K562 (cell line): ENCODE measurements at places on chromosomes 1 and 21.

DNA sequence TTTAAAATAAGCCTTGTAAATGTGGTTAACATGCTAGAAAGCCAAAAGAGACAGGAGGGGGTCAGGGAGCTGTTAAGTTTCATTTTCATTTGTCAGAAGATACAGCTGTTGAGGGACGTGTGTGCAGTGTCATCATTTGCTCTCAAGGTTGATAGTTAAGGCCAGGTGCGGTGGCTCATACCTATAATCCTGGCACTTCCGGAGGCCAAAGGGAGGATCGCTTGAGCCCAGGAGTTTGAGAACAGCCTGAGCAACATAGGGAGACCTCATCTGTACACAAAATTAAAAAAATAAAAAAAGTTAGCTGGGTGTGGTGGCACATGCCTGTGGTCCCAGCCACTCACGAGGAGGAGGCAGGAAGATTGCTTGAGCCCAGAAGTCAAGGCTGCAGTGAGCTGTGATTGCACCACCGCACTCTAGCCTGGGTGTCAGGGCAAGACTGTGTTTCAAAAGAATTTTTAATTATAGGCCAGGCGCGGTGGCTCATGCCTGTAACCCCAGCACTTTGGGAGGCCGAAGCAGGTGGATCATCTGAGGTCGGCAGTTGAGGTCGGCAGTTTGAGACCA lies 22.7 kb downstream of the ZBTB8OS start:
- H3K36me3 ChIP-seq: peaks cover 45% of the 10 kb centered on the region; the same call in 2 of the 3 replicates
- no peak overlapping the region for H3K4me3 ChIP-seq
- no peak overlapping the region for H3K27ac ChIP-seq
- H3K4me1 ChIP-seq: no peaks in the 10 kb centered on the region

DNA sequence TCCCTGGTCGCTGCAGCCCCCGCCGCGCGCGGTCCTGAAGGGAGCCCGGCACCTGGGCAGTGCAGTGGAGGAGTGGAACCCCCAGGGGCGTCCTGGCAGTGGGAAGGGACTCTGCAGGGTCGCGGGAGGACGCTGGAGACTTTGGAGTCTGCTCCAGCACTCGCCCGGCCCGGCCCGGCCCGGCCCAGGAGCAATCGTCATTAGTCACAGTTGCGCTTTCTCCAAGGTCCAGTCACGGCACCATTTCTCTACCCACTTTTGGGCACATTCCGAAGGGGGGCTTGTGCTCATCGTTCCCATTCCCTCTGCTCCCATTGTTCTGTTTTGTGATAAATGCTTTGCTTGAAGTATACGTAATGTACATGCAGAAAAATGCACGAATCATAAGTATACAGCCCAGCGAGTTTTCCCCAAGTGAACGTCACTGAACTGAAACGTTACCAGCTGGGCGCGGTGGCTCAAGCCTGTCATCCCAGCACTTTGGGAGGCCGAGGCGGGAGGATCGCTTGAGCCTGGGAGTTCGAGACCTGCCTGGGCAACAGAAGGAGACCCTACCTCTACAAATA lies 999 bp downstream of the THAP3 start:
- peaks cover 12% of the 10 kb centered on the region; the same call in 2 of the 3 replicates for H3K4me1 ChIP-seq
- H3K4me3 ChIP-seq: peak overlapping the region; percentile 91
- H3K27me3 ChIP-seq: no peaks in the 10 kb centered on the region
- DNase-seq: no peak
- peak overlapping the region; percentile 74; the same call in 2 of the 3 replicates for H3K27ac ChIP-seq

DNA sequence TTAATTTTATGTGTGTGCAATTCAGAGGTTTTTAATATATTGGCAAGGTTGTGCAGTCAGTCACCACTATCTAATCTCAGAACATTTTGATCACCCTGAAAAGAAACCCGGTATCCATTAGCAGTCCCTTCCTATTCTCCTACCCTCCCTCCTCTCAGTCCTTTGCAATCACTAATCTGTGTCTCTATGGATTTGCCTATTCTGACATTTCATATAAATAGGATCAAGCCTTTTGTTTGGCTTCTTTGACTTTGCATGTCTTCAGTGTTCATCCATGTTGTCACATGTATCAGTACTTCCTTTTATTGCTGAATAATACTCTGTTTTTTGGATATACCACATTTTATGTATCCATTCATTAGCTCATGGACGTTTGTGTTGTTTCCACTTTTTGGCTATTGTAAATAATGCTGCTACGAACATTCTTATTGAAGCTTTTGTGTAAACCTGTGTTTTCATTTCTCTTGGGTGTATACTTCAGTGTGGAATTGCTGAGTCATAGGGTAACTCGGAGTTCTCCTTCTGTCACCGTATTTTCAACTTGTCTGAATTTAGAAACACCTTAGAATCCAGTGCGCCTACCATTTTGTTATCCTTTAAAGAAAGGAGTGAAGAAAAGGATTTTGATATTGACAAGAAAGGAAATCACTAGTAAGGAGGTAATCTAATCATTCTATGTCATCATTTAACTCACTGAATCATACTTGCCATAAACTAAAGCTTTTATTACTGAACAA lies 3.4 kb downstream of the CEP85 start:
- peaks cover 12% of the 10 kb centered on the region for H3K4me1 ChIP-seq
- H3K4me3 ChIP-seq: peak overlapping the region; percentile 76
- peaks cover 51% of the 10 kb centered on the region for H3K36me3 ChIP-seq
- H3K27me3 ChIP-seq: no peaks in the 10 kb centered on the region
- peak overlapping the region; percentile 77 for H3K27ac ChIP-seq

DNA sequence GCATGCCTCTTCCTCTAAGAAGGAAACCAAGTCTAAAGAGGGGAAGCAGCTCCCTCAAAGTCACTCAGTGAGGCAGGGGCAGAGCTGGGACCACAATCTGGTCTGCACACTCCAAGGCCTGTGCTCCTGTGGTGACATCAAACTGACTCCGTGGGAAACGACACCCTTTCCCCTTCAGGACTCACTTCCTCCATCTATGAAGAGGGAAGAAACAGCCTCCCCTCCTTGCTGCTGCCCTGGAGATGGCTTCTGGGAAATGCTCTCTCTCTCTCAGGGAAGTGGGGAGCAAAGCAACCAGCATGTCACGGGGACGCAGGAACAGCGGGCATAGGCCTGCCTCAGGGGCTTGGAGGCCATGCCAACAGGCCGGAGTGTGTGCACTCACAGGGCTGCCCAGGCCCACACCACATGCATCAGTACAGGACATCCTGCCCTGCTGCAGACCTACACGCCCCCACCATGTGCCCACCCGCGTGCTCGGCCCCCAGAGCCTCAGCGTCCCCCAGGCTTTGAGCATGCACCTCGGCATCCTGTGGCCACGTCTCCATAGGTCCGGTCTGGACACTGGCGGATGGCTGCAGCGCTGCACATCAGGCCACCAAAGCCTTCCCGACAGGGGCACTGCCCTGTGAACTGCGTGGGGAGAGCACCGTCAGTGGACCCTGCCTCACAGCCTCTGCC lies 25.7 kb downstream of the LAMB3 start:
- no peak overlapping the region for H3K4me3 ChIP-seq
- H3K27ac ChIP-seq: no peak overlapping the region
- peaks cover 28% of the 10 kb centered on the region; the same call in 2 of the 3 replicates for H3K27me3 ChIP-seq
- no peaks in the 10 kb centered on the region for H3K36me3 ChIP-seq
- DNase-seq: no peak

GRCh38 chr1:212147581-212148033 lies 112.1 kb downstream of the DTL start:
- DNase-seq: peak; percentile 51
- peaks cover 15% of the 10 kb centered on the region for H3K4me1 ChIP-seq
- no peaks in the 10 kb centered on the region for H3K36me3 ChIP-seq
- peak overlapping the region; percentile 50 for H3K27ac ChIP-seq

DNA sequence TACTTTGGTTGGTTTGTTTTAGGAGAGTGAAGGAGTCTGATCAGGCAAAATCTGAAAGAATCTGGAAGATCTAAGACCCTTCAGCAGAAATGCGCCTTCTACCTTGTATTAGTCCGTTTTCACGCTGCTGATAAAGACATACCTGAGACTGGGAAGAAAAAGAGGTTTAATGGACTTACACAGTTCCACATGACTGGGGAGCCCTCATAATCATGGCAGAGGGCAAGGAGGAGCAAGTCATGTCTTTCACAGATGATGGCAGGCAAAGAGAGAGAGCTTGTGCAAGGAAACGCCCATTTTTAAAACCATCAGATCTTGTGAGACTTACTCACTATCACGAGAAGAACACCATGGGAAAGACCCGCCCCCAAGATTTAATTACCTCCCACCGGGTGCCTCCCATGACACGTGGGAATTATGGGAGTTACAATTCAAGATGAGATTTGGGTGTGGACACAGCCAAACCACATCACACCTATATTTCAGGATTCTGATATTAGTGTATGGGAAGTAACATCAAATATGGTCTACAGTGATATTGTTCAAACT lies 99.3 kb downstream of the GLUL start:
- no peaks in the 10 kb centered on the region for H3K36me3 ChIP-seq
- peak overlapping the region; percentile 33; the same call in 1 of the 3 replicates for H3K27ac ChIP-seq
- peak; percentile 73 for DNase-seq
- H3K27me3 ChIP-seq: no peaks in the 10 kb centered on the region

- no peak overlapping the region for H3K4me3 ChIP-seq
- peaks cover 6% of the 10 kb centered on the region; the same call in 2 of the 3 replicates for H3K4me1 ChIP-seq
- H3K27ac ChIP-seq: no peak overlapping the region
- DNase-seq: no peak
- H3K27me3 ChIP-seq: no peaks in the 10 kb centered on the region
These were observed 136.5 kb downstream of the RERE start for GRCh38 chr1:8680664-8681650.

DNA sequence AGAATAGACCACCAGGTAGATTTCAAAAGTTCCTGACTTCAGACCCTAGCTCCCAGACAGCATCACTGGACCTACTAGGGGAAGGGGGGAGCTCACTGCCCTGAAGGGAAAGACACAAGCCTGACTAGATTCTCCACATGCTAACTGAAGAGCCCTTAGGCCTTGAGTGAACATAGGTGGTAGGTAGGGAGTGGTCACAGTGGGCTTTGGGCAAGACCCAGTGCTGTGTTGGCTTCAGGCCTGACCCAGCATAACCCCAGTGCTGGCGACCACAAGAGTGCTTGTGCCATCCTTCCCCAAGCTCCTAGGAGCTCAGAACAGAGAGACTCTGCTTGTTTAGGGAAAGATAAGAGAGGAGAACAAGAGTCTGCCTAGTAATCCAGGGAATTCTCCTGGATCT lies 51.1 kb upstream of the ACADM start:
- no peaks in the 10 kb centered on the region for H3K36me3 ChIP-seq
- peak overlapping the region; percentile 91 for H3K27ac ChIP-seq
- no peak overlapping the region for H3K4me3 ChIP-seq
- no peaks in the 10 kb centered on the region for H3K27me3 ChIP-seq

GRCh38 chr1:103274886-103275285 lies 166.6 kb upstream of the COL11A1 start:
- H3K4me3 ChIP-seq: no peak overlapping the region
- no peaks in the 10 kb centered on the region for H3K27me3 ChIP-seq
- no peak for DNase-seq
- H3K27ac ChIP-seq: no peak overlapping the region
